Muscle of leg (tissue), 16 donors: ENCODE measurements at places on chromosomes 7 and 10. TPM values are rescaled to one million over a fixed set of nuclear protein-coding genes. Genes with fewer than 3 reads are reported as not detected.
A peak's percentile ranks its signal among the peaks of the same experiment; 100 is the strongest.

GRCh38 chr7:2165610-2166594 lies 66.8 kb downstream of the MAD1L1 start:
- DNase-seq, result peak; percentile 70
- H3K4me3 ChIP-seq, result no peak overlapping the region
- no peak overlapping the region for H3K27ac ChIP-seq
- peaks cover 6% of the 10 kb centered on the region for H3K27me3 ChIP-seq

DNA sequence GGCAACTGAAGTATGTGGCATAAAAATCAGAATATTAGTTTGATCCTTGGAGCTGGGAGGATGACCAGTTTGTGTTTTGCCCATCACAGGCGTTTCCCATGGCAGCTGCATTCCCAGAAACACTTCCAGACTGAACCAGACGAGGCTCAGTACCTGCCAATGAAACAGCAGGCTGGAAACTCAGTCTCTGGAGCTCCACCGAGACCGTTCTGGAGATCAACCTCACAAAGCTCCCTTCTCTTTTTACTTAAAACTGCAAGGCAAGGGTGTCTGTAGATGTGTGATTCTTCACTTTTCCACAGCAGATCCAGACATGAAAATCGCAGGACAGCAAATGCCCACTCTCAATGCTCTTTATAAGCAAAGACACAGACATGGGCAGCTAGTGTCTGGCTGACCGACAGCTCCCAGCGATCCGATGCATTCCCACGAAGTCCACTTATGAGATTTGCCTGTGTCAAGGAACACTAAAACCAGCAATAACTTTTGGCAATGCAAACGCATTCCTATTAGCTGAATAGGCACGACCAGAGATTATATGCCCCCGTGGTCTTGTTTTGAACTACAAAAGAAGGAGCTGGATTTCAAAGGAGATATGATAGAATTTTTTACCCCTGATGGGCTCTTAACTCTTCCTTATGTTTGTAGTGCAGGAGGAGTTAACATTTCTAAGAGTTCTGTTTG lies 72.6 kb downstream of the ADAM12 start:
- peaks cover 29% of the 10 kb centered on the region for H3K4me1 ChIP-seq
- peaks cover 3% of the 10 kb centered on the region for H3K36me3 ChIP-seq
- peak overlapping the region; percentile 88 for H3K27ac ChIP-seq
- no peaks in the 10 kb centered on the region for H3K27me3 ChIP-seq
- DNase-seq, result peak; percentile 90
- no peak overlapping the region for H3K4me3 ChIP-seq

GRCh38 chr7:55177589-55178261 lies 158.9 kb downstream of the EGFR start:
- H3K4me1 ChIP-seq, result peaks cover 39% of the 10 kb centered on the region
- no peak overlapping the region for H3K4me3 ChIP-seq
- peak; percentile 73 for DNase-seq
- H3K27me3 ChIP-seq, result no peaks in the 10 kb centered on the region

DNA sequence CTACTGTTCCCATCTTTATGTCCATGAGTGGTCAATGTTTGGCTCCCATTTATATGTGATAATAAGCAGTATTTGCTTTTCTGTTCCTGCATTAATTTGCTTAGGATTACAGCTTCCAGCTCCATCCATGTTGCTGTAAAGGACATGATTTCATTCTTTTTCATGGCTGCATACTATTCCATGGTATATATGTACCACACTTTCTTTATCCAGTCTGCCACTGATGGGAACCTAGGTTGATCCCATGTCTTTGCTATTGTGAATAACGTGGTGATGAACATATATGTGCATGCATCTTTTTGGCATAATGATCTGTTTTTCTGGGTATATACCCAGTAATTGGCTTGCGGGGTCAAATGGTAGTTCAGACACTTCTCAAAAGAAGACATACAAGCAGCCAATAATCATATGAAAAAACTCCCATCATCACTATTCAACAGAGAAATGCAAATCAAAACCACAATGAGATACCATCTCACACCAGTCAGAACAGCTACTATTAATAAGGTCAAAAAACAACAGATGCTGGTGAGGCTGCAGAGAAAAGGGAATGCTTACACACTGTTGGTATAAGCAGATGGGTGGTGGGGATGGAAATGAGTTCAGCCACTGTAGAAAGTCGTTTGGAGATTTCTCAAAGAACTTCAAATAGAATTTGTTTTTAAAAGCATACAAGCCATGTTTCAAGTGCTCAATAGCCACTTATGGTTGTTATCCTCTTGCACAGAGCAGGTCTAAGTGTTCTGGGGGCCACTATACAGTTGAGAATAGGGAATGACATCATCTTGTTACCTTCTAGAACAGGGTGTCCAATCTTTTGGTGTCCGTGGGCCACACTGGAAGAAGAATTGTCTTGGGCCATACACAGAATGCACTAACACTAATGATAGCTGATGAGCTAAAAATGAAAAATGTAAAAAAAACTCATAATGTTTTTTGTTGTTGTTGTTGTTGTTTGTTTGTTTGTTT lies 23.2 kb upstream of the SDK1 start:
- H3K4me1 ChIP-seq, result no peaks in the 10 kb centered on the region
- H3K27ac ChIP-seq, result no peak overlapping the region
- no peak for DNase-seq

DNA sequence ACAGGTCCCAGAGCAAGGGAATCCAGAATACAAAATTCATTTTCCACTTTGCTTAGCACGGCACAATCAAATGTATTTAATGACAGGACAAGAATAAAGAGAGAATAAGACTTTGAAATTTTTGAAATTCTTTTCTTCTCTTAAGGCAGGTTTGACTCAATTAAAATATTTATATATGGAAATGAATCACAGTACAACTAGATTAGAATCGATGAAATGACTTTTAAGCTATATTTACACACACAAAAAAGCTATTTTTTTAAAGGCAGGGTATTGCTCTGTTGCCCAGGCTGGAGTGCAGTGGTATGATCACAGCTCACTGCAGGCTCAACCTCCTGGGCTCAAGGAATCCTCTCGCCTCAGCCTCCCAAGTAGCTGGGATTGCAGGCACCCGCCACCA lies 265.4 kb upstream of the SLC26A5 start:
- no peak for DNase-seq
- H3K4me1 ChIP-seq, result no peaks in the 10 kb centered on the region
- no peaks in the 10 kb centered on the region for H3K36me3 ChIP-seq
- no peak overlapping the region for H3K27ac ChIP-seq

GRCh38 chr7:141575654-141576448 lies 24.6 kb downstream of the AGK start:
- no peak overlapping the region for H3K27ac ChIP-seq
- no peaks in the 10 kb centered on the region for H3K36me3 ChIP-seq
- DNase-seq, result no peak
- H3K4me3 ChIP-seq, result no peak overlapping the region
- no peaks in the 10 kb centered on the region for H3K4me1 ChIP-seq
- no peaks in the 10 kb centered on the region for H3K27me3 ChIP-seq

DNA sequence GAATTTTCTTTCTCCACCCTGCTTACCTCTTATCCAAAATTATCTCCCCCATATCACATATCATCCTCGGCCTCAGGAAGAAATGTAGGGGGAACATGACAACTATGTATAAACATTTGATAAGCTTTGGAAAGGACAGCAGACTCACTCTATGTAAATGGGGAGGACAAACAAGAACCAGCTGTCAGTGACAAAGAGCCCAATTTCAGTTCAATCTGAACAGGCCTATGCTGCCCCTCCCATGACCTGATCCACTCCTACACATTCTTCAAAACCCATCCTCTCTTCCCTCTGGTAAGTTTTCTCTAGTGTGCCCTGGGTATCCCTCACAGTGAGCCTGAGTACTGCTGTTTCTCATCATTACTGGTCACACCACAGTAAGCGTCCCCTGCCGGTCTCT lies 20.8 kb downstream of the FZD9 start:
- no peaks in the 10 kb centered on the region for H3K4me1 ChIP-seq
- H3K4me3 ChIP-seq, result no peak overlapping the region
- H3K27ac ChIP-seq, result no peak overlapping the region
- H3K36me3 ChIP-seq, result peaks cover 65% of the 10 kb centered on the region
- DNase-seq, result no peak

GRCh38 chr7:90747516-90747915 lies 151.4 kb downstream of the CDK14 start:
- H3K4me1 ChIP-seq, result no peaks in the 10 kb centered on the region
- peak; percentile 67 for DNase-seq
- H3K4me3 ChIP-seq, result no peak overlapping the region

DNA sequence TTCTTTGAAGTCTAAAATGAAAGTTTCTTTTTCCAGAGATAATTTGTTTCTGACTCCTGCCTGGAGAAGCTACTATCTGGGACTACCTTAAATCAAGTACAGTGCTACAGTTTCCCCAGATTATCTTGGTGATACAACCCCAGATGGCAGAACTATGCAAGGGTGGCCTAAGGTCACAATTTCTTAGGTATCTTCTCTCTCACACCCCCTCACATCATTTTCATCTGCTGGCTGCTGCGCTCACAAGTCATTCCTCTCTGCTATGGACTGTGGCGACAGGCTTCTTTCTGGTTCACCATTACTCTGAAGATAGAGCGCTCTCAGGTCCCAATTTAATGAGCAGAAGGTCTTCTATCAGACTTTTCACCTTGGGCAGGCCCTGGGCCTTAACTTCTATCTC lies 9.1 kb upstream of the PRPS1L1 start:
- H3K4me1 ChIP-seq, result no peaks in the 10 kb centered on the region
- H3K4me3 ChIP-seq, result no peak overlapping the region
- no peaks in the 10 kb centered on the region for H3K27me3 ChIP-seq
- H3K27ac ChIP-seq, result no peak overlapping the region
- H3K36me3 ChIP-seq, result no peaks in the 10 kb centered on the region
- DNase-seq, result no peak

DNA sequence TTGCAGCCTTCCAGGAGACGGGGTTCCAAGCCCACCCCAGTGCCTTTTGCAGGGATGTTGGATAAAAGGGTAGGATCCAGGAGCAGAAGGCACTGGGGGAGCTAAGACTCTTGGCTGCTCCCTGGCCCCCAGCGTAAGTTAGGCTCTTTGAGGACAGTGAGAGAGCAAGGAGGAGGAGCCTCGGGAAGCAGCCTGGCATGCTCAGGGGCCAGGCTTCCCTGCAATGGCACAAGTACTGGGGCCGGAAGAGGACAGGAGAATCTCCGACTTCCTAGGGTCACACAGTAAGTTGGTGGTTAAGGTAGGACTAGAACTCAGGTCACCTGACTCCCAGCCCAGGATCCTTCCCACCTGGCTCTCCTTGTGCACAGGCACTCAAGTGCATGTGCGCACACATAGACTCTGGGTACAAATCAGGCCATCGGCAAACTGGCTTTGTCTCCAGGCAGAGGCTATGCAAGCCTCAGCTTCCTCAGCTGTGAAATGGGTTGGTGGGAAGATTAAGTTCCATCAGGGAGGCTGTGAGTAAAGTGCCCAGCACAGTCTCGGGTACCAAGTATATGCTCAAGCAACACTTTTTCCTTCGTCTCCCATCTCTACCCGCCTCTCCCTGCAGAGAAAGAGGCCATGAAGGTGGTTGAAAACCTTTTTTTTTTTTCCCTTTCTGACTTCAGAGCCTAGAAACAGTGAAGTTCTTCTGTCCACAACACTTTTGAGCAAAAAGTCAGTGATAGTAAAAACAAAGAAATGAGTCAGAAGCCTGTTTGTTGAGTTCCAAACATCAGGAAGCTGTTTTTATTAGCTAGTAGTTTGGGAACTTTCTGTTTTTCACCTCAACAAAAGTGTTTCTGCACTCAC lies 79.1 kb downstream of the NEURL1 start:
- no peaks in the 10 kb centered on the region for H3K36me3 ChIP-seq
- H3K27ac ChIP-seq, result no peak overlapping the region
- peaks cover 3% of the 10 kb centered on the region for H3K27me3 ChIP-seq
- no peak overlapping the region for H3K4me3 ChIP-seq

DNA sequence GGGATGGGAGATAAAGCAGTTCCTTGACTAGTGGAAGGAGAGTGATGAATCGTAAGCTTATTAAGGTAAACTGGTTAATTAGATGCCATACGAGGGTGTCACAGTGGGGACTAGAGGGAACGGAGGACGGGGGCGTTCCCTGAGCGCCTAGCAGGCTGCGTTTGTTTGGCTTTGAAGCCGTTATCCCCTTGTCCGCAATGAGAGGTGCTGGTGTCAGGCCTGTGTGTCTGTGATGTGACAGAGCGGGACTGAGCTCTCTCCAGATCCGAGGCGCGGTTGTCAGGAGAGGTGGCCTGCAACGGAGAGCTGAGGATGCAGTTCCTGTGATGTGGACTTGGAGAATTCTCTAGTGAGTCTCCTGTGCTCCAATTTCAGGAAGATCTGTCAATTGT lies 60.0 kb upstream of the PRPS1L1 start:
- H3K4me1 ChIP-seq, result peaks cover 5% of the 10 kb centered on the region
- no peaks in the 10 kb centered on the region for H3K36me3 ChIP-seq
- H3K4me3 ChIP-seq, result peak overlapping the region; percentile 58
- no peak overlapping the region for H3K27ac ChIP-seq
- DNase-seq, result peak; percentile 22
- H3K27me3 ChIP-seq, result peaks cover 19% of the 10 kb centered on the region

- H3K27ac ChIP-seq, result no peak overlapping the region
- no peaks in the 10 kb centered on the region for H3K4me1 ChIP-seq
- H3K27me3 ChIP-seq, result no peaks in the 10 kb centered on the region
- peaks cover 3% of the 10 kb centered on the region for H3K36me3 ChIP-seq
- DNase-seq, result no peak
- no peak overlapping the region for H3K4me3 ChIP-seq
Observed at GRCh38 chr7:27834179-27834921, 94.4 kb downstream of the TAX1BP1 start.

DNA sequence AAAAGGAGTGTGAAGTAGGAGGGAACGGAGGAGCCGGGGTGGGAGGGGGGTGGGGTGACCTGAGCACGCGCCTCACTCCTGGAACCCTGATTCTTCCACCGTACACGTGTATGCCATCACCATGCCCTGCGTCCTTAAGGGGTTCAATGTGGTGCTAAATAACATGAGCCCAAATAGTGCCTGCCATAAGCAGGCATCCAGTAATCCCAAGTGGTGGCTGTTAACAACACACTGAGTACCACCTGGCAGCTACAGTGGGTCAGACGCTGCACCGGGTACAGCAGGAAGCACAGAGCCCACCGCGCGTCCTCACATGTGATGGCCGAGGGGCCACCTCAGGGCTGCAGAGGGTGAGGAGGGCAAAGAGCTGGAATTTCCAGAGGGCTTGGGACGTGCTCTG lies 81.9 kb downstream of the PTPRN2 start:
- H3K4me3 ChIP-seq, result no peak overlapping the region
- DNase-seq, result no peak
- no peaks in the 10 kb centered on the region for H3K36me3 ChIP-seq
- H3K27ac ChIP-seq, result no peak overlapping the region
- peaks cover 2% of the 10 kb centered on the region for H3K27me3 ChIP-seq

- peaks cover 38% of the 10 kb centered on the region for H3K4me1 ChIP-seq
- H3K27ac ChIP-seq, result peak within 1 kb of the TSS; percentile 67
- no peaks in the 10 kb centered on the region for H3K27me3 ChIP-seq
- DNase-seq, result peak; percentile 84
Observed at GRCh38 chr7:1087952-1088920, at the start of gene GPER1. TSS of gene GPER1 (plus strand) at chr7:1088113. CDS start at chr7:1091729, 3,616 bp downstream.

Gene GTF2I
- total RNA-seq, result 101 TPM

Gene CYP3A7
- 0.58 TPM for total RNA-seq

Gene OGDHL
- total RNA-seq, result 0.31 TPM

Gene RPS24
- 6,569 TPM for total RNA-seq

Gene CALHM1
- total RNA-seq, result not detected

Gene MXI1
- total RNA-seq, result 17.1 TPM

Gene SSC4D
- 0.84 TPM for total RNA-seq
